ENCODE measurements at places on chromosomes 5 and 9.

- no peak for DNase-seq
Measured at GRCh38 chr5:83401775-83402174, 69.8 kb upstream of the VCAN start.

DNA sequence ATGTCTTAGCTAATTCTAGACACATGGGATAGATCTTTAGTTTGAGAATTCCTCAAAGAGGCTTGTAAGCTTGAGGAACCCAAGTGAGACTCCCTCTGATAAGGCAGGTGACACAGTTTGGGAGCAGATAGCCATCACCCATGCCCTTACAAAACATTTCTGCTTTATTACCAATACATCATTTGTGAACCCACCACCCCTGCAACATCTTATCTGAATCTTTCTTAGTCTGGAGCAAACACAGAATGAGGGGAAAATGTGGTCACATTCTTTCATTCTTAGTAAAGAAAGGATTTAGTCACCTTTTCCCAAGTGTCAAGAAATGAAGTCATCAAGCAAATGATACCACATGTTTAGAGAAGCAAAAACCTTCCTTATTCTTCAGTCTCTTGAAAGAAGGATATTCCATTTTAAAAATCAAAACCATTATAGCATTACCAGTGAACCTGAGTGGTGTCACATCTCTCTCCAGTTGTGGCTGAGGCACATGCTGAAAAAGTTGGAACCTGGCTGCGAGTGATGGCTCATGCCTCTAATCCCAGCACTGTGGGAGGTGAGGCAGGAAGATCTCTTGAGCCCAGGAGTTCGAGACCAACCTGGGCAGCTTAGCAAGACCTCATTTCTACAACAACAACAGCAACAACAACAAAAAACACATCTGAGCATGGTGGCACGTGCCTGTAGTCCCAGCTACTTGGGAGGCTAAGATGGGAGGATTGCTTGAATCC lies 65.9 kb downstream of the PRKACG start:
- no peak for DNase-seq

DNA sequence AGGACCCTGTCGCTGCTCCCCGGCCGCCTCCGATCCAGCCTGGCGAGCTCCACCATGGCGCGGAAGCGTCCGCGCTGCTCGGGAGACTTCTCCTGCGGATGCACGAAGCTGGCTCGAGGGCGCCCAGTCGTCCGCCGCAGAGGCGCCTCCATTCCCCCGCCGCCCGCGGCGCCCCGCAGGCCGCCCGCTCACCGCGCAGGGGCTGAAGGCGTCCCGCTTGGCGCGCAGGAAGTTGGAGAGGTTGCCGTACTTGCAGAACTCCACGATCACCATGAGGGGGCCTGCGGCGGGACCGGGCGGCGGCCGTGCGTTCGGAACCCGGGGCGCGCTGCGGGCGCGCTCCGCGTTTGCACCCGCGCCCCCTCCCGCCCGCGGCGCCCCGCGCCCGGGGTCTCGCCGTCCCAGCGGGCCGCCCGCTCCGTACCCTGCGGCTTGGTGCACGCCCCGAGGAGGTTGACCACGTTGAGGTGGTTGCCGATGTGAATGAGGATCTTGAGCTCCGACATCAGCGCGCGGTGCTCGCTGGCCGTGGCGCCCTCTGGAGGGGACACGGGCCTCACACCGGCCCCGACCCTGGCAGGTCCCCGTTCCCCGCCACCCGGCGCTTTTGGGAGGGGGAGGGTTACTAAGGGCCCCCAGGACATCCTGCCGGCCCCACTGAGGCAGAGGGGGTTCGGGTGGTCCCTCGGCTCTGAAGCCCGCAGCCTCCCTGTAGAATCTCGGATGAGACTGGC lies 27.7 kb upstream of the SCGB3A1 start:
- DNase-seq, result peak; percentile 84

DNA sequence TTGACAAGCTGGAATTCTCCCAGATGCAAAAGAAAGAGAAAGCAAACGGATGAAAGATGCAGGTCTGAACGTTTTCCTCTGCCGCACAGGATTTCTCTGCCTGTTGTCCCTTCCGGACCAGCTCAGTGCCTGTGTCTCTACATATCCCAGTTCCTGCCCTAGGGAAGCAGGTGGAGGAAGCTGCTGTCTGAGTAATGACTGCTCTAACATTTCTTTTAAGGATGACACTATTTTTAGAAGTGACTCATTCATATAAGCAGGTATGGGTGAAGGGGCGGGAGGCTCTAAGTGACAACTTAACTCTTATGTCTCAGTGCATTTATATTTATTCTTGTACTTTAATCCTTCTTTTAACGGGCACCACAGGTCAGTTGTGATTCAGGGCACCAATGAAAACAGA lies 128.8 kb downstream of the SLC24A2 start:
- no peak for DNase-seq

DNA sequence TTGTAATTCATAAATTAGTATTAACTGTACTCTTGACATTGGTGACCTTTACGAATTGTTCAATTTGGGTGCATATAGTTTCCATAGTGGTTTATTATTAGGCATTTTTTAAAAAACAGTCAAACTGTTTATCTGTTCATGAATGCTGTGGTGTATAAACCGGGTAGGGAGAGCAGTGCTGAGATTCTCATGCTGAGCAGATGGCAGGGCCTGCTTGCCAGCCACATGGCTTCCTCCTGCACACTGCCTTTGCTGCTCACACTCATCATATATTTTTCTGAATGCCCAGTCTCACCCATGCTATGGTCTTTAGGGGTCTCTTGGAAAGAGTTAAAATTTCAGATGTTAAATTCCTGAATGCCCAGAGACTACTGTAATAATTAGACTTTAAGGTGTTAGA lies 40.8 kb downstream of the NNT start:
- no peak for DNase-seq

DNA sequence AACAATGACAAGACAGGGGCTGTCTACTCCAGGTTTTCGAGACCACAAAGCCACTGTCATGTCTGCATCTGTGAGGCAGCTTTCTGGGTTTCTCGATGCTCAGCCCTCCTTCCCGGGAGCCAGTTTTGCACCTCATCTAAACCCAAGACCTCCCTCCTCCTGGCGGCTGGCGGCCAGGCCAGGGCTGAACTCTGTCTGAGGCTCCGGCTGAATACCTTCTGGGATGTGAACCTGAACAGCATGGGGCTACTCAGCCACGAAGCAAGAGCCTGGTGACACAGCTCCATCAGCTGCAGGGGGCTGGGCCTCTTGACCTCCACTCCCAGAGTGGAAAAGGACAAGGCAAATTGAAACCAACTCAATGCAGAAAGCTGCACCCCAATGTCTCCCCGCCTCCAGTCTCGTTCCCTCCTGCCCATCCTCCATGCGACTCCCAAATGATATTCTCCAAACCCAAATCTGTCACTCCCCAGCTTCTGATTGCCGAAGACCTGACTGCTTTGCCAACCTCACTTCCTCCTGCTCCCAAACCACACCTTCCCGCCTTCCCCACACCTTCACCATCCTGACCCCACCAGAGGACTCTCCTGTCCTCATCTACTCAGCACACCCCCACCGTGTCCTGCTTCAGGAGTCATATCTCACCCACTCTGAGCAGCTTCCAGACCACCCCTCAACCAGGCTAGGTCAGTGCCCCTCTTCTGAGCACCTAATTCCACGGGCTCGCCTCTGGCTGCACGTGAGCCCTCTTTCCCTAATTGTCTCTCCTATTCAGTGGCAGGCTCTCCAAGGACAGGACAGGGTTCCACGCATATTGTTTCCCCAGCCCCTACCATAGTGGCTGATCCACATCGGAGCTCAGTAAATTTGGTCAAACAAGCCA lies 4.5 kb downstream of the ANKS6 start:
- DNase-seq, result no peak

- no peak for DNase-seq
Measured at GRCh38 chr9:90665072-90665471, 22.4 kb upstream of the DIRAS2 start.

DNA sequence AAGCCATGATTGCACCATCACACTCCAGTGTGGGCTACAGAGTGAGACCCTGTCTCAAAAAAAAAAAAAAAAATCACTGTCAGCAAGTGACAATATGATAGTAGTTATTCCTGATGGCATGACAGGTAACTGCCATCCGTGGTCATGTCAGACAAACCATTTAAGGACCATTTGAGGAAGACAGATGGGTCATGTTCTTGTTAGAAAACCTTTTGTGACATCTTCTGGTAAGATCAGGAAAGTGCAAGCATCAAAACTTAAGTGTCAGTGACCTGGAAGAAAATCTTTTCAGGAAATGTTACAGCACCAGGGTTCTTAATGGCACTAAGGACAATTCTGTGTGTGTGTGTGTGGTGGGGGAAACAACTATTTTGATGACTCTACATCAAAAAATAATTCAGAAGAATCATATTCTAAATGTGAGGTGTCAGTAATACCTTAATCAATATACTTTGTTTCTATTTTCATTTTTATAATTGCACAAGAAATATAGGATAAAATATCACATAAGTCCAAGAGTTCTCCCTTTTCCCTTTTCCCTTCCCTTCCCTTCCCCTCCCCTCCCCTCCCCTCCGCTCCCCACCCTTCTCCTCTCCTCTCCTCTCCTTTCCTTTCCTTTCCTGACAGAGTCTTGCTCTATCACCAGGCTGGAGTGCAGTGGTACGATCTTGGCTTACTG lies 17.8 kb downstream of the SLC38A9 start:
- peak; percentile 24 for DNase-seq

DNA sequence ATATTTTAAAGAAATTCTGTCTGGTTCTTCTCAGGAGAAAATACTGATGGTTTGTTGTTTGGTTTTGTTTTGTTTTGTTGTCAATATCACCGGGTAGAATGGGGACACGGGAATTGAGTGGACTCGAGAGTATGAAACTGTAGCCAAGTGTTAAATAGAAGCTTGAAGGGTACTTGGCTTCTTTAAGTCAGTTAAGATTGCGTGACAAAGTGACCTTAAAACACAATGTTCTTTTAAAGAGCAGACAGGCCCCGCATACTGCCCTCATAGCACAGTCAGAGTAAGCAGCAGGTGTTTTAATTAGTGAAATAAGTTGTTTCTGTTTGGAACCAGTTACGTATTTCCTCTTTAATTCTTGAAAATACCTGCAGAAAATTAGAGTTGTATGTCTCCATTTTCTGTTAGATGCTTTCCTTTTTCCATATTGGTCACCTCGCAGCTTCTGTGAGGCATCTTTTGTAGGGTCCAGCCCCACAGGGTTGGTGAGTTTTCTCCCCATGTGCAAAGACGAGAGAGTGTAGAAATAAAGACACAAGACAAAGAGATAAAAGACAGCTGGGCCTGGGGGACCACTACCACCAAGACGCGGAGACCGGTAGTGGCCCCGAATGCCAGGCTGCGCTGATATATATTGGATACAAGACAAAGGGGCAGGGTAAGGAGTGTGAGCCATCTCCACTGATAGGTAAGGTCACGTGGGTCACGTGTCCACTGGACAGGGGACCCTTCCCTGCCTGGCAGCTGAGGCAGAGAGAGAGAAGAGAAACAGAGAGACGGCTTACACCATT lies 9.6 kb downstream of the TRIP13 start:
- no peak for DNase-seq

DNA sequence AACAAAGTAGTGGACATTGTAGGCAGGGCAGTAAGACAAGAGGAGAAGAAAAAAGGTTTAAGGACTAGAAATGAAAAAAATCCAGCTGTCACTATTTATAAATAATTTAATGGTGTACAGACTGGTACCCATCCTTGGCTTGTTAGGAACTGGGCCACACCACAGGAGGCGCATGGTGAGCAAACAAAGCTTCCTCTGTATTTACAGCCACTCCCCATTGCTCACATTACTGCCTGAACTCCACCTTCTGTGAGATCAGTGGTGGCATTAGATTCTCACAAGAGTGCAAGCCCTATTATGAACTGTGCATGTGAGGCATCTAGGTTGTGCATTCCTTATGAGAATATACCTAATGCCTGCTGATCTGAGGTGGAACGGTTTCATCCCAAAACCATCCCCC lies 62.6 kb upstream of the DMAC1 start:
- DNase-seq, result no peak

DNA sequence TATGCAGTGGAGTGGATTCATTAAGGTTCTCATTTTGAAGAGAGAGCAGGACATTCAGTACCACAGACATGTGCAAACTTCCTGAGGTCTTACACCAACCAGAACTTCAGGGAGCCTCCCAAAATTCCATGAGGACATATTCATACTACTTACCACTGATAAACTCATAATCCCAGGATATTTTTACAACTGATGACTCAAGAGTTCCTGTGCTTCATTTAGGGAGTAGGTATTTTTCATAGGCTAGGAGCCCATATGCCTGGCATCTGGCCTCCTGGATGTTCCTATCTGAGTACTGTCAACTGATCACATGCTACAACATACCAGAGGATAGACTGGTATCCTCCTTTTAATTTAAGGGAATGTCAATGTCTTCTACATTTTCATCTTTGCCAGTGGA lies 578.0 kb downstream of the EFNA5 start:
- no peak for DNase-seq

GRCh38 chr5:113615708-113616107 lies 102.2 kb downstream of the YTHDC2 start:
- DNase-seq, result no peak

GRCh38 chr9:120522558-120522957 lies 57.4 kb downstream of the CDK5RAP2 start:
- no peak for DNase-seq

GRCh38 chr5:176870110-176870591 lies 29.0 kb downstream of the HK3 start:
- no peak for DNase-seq

DNA sequence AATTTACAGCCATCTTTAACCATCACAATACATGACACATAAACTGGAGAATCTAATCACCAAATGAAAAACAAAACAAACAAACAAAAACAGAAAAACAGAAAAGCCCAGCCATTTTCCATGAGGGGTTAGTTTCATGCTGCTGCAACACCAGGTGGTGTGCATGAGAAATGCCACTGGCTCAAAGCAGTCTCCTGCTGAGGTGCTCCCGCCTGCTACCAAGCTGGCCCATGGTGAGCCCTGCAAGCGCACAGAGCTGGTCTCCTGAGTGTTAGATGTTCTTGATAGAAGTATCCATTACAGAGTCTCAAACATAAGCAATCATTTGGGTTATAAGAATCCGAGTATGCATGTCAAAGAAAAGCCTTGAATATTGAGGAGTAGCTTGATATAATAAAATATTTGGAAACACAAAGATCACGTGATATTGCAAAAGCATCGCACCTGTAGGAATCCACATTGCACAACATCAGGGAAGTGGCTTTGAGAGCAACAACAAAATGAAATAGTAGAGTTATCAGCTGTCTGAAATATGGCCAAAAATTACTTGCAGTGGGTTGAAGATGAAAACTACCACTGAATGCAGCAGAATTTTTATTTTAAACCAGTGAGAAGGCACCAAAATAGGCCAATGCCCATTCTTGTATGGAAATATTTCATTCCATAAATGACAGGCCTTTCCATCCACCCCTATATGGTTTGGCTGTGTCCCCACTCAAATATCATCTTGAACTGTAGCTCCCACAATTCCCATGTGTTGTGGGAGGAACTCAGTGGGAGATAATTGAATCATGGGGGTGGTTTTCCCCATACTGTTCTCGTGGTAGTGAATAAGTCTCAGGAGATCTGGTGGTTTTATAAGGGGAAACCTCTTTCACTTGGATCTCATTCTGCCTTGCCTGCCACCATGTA lies 194.8 kb downstream of the SYK start:
- no peak for DNase-seq
